ENCODE measurements at places on chromosomes 13 and 19. TPM values are rescaled to one million over a fixed set of nuclear protein-coding genes. Genes with fewer than 3 reads are reported as not detected.
A peak's percentile ranks its signal among the peaks of the same experiment; 100 is the strongest.

RASL11A gene
- total RNA-seq, result 107 TPM

ZNF256 gene
- total RNA-seq, result 9.1 TPM

ZIC5 gene
- total RNA-seq, result 3.8 TPM

IGLON5 gene
- not detected for total RNA-seq

DNA sequence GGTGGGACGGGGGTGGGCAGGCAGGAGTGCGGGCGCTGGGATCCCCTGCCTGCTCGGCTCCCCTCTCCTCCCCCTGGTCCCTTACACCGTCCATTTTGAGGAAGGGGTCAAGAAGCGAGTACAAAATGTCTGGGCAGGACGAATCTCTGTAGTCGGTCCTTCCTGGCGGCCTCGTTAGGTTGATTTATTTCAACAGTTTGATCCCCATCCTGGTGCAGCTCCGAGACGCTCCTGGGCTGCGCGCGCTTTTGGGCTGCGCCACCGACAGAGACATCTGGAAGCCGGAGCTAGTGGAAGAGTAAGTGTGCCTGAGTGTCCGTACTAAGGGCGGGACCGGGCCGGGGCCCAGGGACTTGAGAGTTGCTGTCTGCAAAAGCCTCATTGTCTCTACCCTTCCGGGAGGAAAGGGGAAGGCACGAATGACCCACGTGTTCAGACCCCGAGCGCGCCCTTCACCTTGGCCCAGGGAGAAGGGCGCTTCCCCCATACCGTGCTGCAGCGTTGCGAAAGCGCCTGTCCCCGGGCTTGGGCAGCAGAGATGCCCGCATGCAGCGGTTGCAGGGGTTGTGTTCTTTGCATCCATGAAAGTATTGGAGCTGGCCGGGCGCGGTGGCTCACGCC, 1.8 kb downstream of the ZNF114 start:
- peak; percentile 64 for DNase-seq

- DNase-seq, result no peak
Measured at GRCh38 chr13:84230568-84230967, 348.3 kb upstream of the SLITRK1 start.

GRCh38 chr13:112984954-112985802, 16.2 kb downstream of the MCF2L start:
- DNase-seq, result no peak

DNA sequence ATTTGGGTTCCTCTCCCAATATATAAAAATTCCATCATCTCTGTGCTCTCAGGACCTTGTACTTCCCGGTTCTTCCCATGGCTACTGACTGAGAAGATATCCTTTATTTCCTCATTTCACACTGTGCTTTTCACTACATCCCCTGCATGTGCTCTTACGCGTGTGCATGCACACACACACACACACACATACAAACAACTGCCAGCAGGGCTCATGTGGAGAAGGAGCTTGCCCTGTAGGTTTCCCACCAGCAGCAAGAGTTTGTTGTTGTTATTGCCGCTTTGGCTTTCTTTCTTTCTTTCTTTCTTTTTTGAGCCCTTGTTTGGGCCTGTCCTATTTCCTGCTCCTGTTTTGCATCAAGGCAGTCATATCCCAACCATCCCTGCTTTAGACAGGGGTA, 43.6 kb downstream of the TEX26 start:
- DNase-seq, result no peak

GRCh38 chr13:39910833-39911232, 255.4 kb downstream of the COG6 start:
- no peak for DNase-seq
